ENCODE measurements at places on chromosomes 4 and X. TPM values are rescaled to one million over a fixed set of nuclear protein-coding genes. Genes with fewer than 3 reads are reported as not detected.
A peak's percentile ranks its signal among the peaks of the same experiment; 100 is the strongest.

DNA sequence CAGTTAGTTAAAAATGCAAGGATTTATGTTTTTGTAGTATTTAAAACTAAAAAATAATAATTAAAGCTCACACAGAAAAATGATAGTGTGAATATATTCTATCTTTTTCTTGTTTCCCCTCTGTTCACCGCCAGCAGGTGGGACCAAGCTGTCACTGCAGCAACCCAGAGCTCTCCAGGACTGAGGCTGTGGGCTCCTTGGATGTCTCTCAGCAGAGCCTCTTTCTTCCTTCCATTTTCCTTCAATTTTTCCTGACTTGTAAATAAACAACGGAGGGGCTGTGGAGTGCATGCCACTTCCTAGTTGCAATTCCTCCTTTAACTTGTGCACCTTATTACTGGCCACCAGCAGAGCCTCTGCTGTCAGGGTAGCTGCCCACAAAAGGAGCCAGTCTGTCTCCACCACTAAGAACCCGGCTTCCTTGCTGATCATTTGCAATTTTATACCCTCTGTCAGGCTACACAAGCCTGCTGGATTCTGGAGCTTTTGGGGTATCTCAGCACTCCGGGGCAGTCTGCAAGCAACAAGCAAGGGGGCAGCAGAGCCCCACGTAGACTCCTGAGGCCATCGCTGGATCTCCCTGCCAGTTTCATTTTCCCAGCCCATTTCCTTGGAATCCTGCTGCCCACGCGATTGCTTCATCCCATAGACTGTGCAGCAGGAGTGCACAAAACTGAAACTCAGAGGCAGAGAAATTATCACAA lies 1467.4 kb downstream of the C4orf33 start:
- H3K4me1 ChIP-seq: no peaks in the 10 kb centered on the region
- no peak overlapping the region for H3K27ac ChIP-seq
- peak; percentile 62 for DNase-seq
- no peaks in the 10 kb centered on the region for H3K36me3 ChIP-seq

DNA sequence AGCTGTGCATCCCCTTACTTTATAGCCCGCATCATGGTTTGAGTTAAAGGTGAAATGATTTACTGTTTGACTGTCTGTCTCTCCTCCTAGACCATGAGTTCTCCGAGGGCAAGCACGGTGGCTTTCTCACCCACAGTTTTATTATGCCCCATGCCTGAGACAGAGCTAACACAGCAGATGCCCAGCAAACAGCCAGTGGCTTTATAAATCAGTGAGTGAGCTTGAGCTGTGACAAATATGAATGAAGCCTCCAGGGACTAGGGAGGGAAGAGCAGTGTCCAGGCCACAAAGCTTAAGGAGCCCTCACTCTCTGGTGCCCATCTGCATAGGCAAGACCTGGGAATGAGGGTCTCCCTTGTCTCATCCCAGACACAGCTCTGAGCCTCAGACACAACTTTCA lies 57.9 kb downstream of the FHDC1 start:
- no peak overlapping the region for H3K4me3 ChIP-seq
- no peak for DNase-seq
- H3K27me3 ChIP-seq: no peaks in the 10 kb centered on the region

DNA sequence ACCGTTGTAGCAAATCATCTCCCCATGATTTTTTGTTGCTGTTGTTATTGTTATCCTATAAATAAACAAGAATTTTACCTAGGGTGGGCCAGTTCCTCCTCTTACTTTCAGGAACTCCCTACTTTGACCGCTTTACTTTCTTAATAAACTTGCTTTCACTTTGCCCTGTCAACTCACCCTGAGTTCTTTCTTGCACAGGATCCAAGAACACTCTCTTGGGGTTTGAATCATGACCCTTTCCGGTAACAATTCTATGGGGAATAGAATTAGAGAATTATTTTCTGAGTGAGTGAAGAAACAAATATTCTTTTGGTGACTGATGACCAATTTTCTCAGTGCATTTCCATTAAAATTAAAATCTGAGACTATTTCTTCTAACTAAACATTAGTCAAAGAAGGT lies 584.0 kb upstream of the TENM3 start:
- no peak for DNase-seq
- no peak overlapping the region for H3K27ac ChIP-seq
- H3K36me3 ChIP-seq: no peaks in the 10 kb centered on the region
- no peaks in the 10 kb centered on the region for H3K4me1 ChIP-seq
- H3K4me3 ChIP-seq: no peak overlapping the region

GRCh38 chrX:130606425-130606824 lies 204.6 kb downstream of the RBMX2 start:
- no peak overlapping the region for H3K27ac ChIP-seq
- no peak overlapping the region for H3K4me3 ChIP-seq
- no peaks in the 10 kb centered on the region for H3K36me3 ChIP-seq

DNA sequence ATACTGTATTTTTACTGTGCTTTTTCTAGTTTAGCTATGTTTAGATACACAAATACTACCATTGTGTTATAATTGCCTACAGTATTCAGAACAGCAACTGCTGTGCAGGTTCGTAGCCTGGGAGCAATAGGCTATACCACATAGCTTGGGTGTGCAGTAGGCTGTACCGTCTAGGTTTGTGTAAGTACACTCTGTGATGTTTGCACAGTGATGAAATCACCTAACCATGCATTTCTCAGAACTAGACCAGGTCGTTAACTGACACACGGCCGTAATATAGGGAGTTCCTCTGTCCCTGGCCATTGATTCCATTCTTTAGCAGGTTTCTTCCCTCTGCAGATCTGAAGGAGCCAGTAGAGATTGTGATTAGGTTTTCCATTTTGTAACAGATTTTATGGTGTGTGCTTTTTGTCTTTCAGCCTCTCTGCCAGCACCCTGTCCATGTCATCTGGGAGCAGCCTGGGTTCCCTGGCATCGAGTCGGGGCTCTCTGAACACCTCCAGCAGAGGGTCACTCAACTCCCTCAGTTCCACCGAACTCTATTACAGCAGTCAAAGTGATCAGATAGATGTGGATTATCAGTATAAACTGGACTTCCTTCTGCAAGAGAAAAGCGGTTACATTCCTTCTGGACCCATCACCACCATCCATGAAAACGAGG lies 59.5 kb downstream of the CLDN22 start:
- H3K4me1 ChIP-seq: peaks cover 26% of the 10 kb centered on the region
- no peaks in the 10 kb centered on the region for H3K27me3 ChIP-seq
- H3K36me3 ChIP-seq: no peaks in the 10 kb centered on the region
- no peak for DNase-seq
- no peak overlapping the region for H3K27ac ChIP-seq

Gene H2AZ1
- 265 TPM for total RNA-seq
